ENCODE measurements at places on chromosomes 2 and 18. TPM values are rescaled to one million over a fixed set of nuclear protein-coding genes. Genes with fewer than 3 reads are reported as not detected.

Gene BOLL
- total RNA-seq: not detected

Gene VSNL1
- total RNA-seq: 0.33 TPM

Gene DNAH6
- total RNA-seq: under 0.01 TPM

Gene CXCR1
- total RNA-seq: not detected

Gene SAG
- total RNA-seq: not detected

All from mesangial cell (primary cell).